ENCODE measurements at places on chromosomes 6 and 20. TPM values are rescaled to one million over a fixed set of nuclear protein-coding genes. Genes with fewer than 3 reads are reported as not detected.

The KPNA5 gene
- 6.1 TPM for total RNA-seq

The KIF13A gene
- 53.8 TPM for total RNA-seq

The BEND3 gene
- 3.5 TPM for total RNA-seq

The HLA-DPA1 gene
- 0.97 TPM for total RNA-seq

The NKX2-4 gene
- not detected for total RNA-seq

The MUC21 gene
- not detected for total RNA-seq

The HLA-DQB1 gene
- not detected for total RNA-seq

The PGC gene
- total RNA-seq, result not detected

The STX11 gene
- total RNA-seq, result 0.97 TPM

The THBD gene
- total RNA-seq, result 0.32 TPM

The SPTLC3 gene
- 0.97 TPM for total RNA-seq

The LY6G5C gene
- total RNA-seq, result 0.64 TPM
